ENCODE measurements at places on chromosomes 1 and 21.

DNA sequence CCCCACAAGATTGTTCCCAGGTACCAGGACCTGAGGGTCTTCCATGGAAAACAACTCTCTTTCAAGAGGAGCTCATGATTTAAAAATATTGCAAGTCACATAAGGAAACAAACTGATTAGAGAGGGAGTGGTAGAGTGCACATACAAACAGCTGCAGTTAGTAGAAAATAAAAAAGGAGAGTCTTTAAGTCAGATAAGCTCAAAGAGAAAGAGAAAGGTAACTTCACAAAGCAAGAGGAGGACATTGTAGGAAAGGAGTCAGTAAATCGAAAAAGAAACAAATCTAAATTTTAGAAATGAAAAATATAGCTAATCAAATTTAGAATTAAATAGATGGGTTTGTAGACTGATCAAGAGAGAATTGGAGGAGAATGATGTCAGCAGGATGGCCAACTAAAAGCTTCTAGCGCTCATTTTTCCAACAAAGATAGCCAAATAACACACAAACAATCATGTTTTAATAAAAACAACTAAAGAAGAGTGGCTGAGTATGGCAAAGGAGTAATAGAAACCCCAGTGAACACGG lies 86.1 kb upstream of the CD53 start:
- no peak for DNase-seq

GRCh38 chr1:157270705-157271274 lies 132.6 kb upstream of the ETV3 start:
- DNase-seq = no peak

- DNase-seq = peak; percentile 56
These were observed 3.1 kb upstream of the SLC16A4 start for GRCh38 chr1:110393691-110394492.

- no peak for DNase-seq
These were observed 16.2 kb upstream of the CACHD1 start for GRCh38 chr1:64453688-64454087.

GRCh38 chr1:76053021-76053420 lies 21.5 kb upstream of the ST6GALNAC3 start:
- DNase-seq = no peak

- no peak for DNase-seq
These were observed 122.4 kb downstream of the LIPI start for GRCh38 chr21:14088391-14088790.

- DNase-seq = no peak
These were observed 22.5 kb downstream of the FAM177B start for GRCh38 chr1:222759451-222760035.

DNA sequence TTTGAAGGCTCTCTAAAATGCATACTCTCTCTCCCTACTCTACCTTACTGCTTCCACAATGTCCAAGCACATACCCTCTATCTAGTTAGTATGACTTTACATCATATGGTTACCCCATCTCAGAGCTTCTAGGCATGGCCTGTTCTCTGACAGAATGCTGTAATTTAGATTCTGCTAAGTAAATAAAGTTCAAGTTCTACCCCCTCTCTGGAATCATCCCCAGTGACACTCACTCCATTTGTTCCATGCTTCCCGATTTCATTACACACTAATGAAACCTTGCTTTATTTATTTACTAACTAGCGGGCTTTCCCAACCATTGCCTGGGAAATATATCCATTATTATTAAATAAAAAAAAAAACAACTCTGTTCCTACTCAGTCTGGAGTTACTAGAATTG lies 7.3 kb downstream of the CRYZL1 start:
- DNase-seq = no peak

GRCh38 chr1:231540847-231541246 lies 12.4 kb downstream of the TSNAX start:
- DNase-seq = no peak

- no peak for DNase-seq
These were observed 17.0 kb upstream of the OLFML2B start for GRCh38 chr1:162040657-162041056.

GRCh38 chr1:29971703-29972102 lies 735.4 kb downstream of the PTPRU start:
- no peak for DNase-seq

DNA sequence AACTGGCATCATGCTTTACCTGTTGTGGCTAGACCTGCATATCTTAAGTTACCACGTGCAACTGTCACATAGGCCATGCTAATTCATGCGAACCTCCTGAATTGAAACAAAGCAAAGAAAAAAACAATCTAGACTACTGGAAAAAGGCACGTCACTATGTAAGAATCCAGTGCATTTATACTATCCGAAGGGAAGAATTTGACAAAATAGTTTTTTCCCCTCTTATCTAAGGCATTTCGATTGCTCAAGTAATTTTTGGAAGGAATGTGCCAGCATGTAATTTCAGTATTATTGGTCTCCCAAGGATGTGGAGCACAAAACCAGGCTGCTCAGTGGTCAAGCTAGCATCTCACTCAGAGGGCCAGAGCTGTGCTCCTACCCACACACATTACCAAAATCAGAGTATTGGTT lies 31.5 kb upstream of the C1orf198 start:
- peak; percentile 58 for DNase-seq

DNA sequence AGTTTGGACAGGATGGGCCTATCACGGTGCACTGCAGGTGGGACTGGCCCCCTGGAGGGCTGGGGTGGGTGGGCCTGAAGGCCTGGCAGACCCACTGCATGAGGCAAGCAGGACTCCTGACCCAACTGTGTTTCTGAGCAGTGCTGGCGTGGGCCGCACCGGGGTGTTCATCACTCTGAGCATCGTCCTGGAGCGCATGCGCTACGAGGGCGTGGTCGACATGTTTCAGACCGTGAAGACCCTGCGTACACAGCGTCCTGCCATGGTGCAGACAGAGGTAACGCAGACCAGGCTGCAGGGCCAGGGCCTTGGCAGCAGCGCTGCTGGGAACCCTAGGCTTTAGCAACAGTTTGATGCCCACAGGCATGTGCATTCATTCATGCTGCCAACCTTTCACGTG lies 29.0 kb upstream of the KDM4A start:
- DNase-seq = no peak

DNA sequence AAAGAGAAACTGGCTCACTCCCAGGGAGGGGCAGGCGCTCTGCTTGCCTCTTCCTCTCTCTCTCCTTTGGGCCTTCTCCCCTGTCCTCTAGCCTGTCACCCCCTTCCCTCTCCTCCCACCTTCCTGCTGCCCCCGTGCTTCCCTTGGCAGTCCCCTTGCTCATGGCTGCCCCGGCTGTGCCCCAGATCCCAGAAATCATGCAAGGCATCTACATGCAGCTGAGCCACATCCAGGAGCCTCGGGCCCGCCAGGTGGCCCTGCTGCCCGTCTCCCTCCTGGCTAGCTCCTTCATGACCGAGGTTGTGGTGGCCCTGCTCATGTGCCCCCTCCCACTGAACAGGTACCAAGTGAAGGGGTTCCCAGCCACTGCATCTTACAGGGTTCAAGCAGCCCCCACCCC lies 36.0 kb upstream of the TTC4 start:
- DNase-seq = no peak

DNA sequence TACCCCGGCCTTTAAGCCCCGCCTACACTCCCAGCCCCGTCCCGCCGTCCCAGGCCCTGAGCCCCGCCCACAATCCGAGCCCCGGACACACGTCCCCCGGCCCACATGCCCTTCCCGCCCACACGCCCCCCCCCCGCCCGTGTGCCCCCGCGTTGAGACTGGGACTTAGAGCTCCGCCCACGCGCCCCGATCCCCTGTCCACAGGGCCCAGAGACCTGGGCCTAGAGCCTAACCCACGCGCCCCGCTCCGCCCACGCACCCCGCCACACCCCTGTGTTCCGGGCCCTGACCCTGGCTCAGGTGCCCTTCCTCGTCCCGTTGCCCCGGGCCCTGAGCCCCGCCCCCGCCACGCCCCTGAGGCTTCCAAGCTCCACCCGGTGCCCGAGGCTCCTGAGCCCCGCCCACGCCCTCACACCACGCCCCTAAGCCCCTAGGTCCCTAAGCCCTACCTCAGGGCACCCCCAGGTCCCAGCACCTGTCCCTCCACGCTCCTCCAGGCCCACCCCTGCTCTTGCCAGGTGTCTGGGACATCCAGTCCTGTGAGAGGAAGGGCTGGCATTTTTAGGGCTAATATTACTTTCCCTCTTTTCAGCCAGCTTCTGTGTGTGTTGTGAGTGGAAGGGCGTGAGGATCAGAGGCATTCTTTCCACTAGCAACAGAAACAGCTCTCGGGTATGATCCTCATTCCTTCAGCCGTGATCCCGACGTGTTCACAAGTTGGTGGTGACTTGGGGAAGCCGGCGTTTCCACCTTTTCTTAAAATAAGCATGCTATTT lies 552 bp upstream of the GPR157 start:
- peak; percentile 92 for DNase-seq

DNA sequence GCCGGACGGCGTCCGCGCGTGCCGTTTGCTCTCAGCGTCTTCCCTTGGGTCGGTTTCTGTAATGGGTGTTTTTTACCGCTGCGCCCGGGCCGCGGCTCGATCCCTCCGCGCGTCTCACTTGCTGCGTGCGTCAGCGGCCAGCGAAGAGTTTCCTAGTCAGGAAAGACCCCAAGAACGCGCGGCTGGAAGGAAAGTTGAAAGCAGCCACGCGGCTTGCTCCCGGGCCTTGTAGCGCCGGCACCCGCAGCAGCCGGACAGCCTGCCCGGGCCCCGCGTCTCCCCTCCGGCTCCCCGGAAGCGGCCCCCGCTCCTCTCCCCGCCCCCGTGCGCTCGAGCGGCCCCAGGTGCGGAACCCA lies 159.8 kb downstream of the RUNX1 start:
- DNase-seq = no peak

DNA sequence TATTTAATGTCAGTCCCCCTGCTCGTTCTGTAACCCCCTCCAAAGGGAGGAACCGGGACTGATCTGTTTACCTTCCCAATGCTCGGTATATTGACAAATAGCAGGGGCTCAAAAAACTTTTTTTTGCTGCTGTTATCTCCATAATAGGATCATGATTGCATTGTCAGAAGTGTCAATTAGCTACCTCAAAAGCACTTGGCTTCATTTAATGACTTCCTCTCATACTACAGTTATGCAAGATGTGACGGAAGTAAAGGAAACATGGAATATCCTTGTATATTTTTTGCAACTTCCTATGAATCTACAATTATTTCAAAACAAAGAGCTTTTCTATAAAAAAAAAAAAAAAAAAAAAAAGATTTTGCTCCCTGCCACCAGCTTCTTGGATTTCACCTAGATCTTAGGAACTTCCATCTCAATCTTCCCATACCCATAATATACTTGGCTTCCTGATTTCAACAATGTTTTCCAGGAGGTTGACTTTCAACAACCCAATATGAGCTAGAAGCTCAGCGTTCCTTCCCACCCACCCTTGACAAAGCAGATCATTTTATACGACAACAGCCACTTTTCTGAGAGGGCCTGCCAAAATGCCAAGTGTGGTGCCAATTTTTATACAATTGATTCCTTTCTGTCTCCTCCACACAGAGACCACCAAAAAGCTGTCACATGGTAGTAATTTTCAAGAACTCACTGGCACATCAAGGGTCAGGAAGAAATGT lies 71.7 kb downstream of the SETD4 start:
- DNase-seq = no peak

DNA sequence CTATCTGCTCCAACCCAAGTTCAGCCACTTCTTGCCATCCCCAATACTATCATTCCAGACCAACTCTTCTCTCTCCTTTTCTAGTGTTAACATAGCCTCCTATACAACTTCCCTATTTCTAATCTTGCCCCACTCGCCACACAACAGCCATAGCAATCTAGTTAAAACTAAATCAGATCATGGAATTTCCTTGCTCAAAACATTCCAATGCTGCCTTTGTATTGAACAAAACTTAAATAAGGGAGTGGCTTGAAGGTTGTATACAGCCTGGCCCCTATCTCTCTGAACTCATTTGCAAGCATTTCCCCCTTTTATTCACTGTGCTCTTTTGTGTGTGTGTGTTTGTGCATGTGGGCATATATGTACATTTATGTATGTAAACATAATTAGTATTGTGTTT lies 118.1 kb upstream of the SGIP1 start:
- no peak for DNase-seq

DNA sequence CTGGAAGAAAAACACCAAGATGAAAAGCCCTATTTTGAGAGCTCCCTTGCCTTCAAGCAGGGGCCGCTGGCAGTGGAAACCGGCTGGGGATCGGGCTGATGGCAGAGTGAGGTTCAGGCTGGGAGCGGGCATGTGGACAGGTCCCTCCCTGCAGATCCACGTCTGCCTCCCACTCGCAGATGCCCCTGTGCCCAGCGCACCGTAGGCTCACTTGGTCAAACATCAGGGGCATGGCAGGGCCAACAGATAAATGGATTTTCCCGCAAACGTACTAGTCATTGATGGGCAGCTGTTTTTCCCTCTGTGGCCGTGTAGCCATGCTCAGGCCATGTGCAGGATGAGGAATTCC lies 6.6 kb upstream of the C1orf174 start:
- DNase-seq = no peak

- no peak for DNase-seq
These were observed 52.2 kb downstream of the MAP3K7CL start for GRCh38 chr21:29182691-29183092.

DNA sequence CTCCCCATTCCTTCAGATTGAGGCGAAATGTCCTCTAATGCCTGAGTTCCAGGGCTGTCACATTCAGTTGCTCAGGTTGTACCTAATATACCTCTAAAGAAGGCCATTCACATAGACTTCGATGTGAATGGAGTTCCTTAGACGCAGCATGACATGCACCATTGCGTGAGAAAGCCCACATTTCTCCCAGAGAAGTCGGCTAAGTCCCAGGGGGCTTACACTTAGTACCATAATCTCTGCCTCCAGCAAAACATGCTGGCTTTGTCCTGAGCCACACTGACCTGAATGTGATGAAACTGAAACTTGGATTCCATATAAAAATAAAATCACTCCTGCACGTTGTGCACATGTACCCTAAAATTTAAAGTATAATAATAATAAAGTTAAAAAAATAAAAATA lies 23.2 kb upstream of the SLC2A1 start:
- no peak for DNase-seq

GRCh38 chr1:244603498-244603897 lies 49.4 kb upstream of the DESI2 start:
- DNase-seq = peak; percentile 26

DNA sequence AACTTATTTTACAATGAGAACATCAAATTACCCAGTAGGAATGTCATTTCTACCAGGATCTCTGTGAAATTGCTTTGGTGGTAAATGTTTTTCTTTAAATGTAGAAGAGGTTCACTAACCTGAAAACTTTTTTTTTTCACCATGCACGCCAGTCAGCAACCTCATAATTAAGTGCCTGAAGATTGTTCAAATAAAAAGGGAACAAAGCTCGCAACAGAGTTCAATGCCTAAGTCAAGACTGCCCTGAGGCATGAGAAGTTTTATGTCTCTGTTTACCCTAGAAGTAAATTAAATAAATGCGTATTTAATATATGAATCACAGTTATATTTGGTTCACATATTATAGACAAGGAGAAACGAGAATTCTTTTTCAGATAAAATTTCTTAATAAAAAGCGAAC lies 13.8 kb upstream of the SYDE2 start:
- no peak for DNase-seq

- no peak for DNase-seq
These were observed 310.1 kb downstream of the USH2A start for GRCh38 chr1:216113181-216113580.

Data from Caco-2 (cell line).